T-helper 1 cell (primary cell): ENCODE measurements at places on chromosomes 1 and 21.

- no peak for DNase-seq
These were observed 36.7 kb downstream of the ADAM30 start for GRCh38 chr1:119859647-119860046.

- no peak for DNase-seq
These were observed 223.3 kb downstream of the GPATCH2 start for GRCh38 chr1:217407534-217408001.

- DNase-seq: no peak
These were observed 23.3 kb upstream of the PTGFRN start for GRCh38 chr1:116886291-116886878.

DNA sequence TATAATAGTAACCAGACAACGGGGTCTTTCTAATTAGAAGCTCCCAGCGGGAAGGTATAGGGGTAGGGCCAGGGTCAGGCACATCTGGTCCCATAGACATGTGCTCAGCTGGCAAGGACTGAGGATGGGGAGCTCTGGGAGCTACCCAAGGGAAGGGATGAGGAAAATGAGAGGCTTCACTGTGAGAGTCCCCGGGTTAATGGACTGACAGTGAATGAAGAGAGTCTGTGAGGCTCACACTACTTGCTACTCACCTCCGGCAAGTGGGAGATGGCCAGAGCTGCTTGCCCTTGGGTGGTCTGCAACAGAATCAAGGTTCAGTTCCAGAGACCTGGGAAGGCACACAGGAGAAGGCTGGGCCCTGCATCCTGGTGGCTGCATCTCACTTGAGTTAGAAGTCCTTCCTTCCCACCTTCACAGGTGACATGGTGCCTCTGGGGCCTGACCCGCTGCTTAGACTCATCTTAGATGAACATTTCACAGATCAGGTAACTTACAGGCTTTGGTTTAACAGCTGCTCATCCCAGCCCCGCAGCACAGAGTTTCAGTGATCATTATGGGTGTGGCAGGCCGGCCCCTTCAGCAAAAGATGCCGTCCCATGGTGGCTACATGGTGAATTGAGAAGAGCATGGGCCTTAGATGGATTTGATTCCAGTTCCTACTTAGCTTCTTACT lies 31.7 kb downstream of the EIF2D start:
- no peak for DNase-seq

DNA sequence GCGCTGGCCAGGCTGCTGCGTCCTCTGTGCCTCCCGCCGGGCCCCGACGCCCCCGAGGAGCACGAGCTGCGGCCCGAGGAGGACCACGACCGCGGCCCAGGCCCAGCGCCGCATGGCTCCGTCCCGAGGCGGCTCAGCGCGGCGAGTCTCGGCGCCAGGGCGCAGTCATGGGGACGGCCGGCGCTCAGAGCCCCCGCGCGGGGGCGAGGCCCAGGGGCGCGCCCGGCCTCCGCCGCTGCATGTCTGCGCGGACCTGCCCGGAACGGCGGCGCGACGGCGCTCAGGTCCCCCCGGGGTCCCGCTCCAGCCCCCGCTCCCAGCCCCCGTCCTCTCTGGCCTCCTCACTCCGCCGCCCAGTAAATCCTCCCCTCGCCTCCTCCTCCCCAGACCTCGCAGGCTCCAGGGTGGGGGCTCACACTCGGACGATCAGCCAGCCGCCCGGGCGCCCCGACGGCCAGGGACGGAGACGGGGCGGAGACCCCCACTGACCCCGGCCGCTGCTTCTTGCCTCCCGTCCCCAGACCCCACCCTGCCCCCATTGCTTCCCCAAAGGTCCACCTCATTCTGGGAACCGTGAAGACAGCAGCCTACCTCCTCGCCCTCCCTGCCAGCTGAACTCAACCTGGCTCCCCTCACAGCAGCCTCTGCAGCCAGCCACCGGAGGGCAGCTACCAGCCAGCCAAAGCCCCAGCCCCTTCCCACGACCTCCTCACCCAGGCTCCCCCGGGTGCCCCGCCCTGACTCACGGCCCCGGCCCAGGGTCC lies at the start of gene C1QTNF12:
C1QTNF12 (minus strand) TSS at position 146 of the 764 bp plus-strand sequence; CDS start at position 114, 32 bp downstream.
- no peak for DNase-seq

DNA sequence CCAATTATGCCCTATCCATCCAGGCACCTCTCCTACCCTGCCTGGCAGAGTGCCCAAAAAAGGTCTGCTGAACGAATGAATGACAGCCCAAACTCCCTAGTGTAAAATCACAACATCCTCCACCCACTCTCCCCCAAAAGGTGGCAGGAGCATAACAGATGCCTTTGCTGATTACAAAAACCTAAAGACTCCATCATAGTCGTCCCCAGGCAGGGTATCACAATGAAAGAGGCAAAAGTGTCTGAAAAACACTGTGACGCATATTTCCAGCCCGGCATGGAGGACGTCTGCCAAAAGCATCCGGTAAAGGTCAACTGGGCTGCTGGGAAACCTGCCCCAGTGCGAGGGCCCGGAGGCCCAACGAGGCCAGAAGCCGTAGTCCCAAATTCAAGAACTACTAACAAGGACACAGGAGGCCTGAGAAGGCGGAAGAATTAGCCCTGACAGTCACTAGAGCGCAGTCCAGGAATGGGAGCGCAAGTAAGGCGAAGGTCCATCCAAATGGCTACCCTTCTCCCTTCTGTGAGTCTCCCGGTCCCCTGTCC lies 576 bp downstream of the SMIM12 start:
- DNase-seq: peak; percentile 19

DNA sequence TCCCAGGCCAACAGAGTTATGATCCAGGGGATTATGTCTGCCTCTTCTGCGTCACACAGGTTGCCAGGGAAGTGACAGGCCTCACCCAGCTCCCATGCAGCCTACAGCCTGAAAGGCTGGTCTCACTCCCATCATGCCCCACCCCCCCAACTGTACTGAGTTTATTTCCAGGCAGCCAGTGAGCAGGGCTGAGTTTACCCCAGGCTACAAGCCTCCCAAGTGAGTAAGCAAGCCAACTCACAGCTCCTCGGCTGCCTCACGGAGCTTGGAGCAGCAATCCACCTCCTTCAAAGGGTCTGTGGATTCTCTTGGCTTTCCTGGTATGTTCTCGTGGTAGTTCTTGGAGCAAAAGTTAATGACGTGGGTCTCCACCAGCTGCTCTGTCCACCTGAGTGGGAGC lies 1147.6 kb upstream of the ADGRL4 start:
- no peak for DNase-seq

DNA sequence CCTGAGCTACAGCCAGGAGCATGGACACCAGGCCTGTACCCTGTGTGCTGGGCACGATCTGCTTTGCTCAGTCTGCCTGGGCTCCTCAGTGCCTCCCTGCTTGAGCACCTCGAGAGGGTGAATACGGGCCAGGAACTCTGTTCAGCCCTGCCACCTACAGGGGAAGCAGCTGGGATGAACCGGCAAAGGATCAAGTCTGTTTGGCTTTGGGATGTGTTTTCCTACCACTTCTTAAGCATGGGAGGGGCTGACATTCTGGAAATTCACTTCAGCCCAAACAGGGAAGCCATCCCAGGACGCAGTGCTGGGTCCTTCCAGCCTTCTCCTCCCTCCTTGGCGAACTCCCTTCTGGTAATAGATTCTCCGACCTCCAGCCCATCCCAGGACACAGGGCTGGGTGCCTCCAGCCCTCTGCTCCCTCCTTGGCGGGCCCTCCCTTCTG lies 55.8 kb upstream of the SELENON start:
- DNase-seq: no peak

DNA sequence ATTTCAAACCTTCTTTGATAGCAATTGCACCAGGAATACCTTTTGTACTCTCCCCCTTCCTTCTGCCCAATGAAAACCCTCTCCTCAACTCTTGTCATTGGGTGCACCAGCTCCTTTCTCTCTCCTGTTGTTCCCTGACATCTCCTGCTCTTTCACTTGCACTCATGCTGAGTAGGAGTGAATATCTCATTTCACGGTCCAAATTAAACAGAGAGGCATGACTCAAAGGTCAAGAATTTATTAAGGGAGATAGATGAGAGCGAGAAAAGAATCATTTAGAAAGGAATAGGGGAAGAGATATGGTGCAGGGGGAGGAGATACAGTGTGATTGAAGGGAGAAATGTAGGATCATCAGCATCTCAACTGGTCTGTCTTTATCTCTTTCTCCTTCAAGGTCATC lies 22.1 kb downstream of the AIM2 start:
- DNase-seq: no peak

GRCh38 chr21:28431022-28431421 lies 561.7 kb downstream of the LTN1 start:
- no peak for DNase-seq

DNA sequence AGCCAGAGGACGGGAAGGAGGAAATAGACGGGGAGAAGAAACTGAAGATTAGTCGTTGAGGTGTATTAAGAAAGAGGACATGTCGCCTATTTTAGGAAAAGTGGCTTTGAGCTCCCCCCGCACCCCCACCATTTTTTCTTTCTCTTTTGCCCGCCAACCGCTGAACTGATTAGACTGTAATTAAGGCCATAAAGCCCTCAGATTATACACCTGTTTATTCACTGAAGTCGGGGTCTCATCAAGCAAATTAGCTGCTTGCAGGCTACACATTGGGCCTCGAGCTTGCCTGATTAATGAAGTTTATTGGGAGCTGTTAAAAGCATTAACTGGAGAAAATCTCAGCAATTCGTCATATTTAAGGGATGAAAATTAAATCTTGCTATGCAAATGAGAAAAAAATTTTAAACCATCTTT lies 119.4 kb upstream of the RRP15 start:
- no peak for DNase-seq

DNA sequence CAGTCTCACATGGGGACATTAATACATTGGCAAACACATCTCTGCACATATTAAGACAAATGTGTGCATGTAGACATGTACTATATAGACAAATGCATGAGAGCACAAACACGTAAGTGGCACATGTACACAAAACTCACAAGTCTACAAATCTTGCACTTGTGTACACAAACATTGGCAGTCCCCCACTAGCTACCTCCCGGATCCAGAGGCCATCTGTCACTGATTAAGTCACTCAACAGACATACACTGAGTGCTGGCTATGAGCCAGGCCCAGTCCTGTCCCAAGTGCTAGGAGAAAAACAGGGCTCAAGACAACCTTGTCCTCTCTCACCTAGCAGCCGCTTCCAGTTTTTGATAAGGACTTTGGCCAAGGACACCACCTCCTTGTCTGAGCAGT lies 7.0 kb downstream of the TCEA3 start:
- no peak for DNase-seq
